HAP-1 (cell line): ENCODE measurements at places on chromosomes 2 and 18.

DNA sequence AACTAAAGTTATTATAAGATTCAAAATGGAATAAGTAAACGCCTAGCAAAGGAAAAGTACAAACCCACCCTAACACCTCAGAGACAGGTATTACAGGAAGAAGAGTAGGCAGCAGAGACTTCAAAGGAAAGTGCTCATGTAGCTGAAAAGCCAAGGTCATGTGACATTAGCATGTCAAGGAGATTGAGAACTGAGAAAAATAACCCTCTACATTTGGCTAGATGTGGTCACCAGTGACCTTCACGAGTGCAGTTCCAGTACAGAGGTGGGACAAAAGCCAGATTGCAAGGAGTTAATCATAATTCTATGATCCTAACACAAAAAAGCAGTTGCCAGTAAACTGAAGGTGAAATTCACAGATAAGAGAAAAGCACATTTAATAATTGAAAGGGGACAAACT lies 252.7 kb downstream of the ZEB2 start:
- no peak for DNase-seq

GRCh38 chr2:148303161-148303560 lies 282.3 kb downstream of the MBD5 start:
- peak; percentile 62 for DNase-seq

GRCh38 chr2:6031200-6031867 lies 339.1 kb downstream of the SOX11 start:
- DNase-seq = no peak

GRCh38 chr2:165122521-165122920 lies 81.3 kb downstream of the SCN3A start:
- no peak for DNase-seq

DNA sequence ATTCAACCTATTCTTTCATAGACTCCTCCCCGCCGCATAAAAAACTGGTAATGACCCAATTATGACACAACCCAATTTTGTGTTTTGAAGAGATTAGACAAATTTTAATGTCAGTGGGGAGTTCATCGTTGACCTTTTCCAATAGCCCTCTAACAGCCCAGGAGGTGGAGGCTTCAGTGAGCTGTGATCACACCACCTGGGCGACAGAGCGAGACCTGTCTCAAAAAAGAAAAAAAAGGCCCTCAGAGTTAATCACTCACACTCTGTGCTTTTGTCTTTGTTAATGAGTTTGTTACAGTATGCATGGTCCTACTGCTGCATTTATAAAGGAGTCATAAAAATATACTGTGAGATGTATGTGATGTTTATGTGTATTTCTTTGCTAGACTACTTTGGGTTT lies 510.6 kb downstream of the CPS1 start:
- DNase-seq = no peak

GRCh38 chr2:109247340-109247739 lies 118.3 kb downstream of the SH3RF3 start:
- DNase-seq = no peak

DNA sequence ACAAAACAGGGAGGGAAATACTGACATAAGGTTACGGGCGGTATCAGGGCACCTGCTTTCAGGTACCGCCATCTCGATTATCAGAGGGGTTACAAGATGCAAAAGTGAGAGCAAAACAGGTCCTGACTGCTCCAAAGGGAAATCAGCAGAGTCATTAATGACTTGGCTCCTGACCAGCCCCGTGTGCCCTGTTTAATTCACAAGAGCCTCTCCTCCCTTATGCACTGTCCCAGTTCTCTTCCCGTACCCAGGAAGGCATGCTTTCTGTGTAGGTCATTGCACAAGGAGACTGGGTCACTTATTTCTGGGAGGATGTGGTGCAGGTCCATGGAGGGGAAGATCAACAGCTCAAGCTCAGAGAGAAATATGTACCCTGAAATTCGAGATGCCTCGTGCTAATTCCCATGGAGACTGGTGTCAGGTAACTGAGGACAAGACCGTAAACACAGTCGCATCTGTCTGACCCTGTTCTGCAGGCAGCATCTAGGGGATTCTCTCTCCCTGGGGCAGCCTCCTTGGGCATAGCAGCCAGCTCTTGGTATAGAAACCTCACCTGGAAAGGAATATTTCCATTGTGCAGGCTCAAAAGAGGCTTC lies 79.9 kb downstream of the HNRNPLL start:
- no peak for DNase-seq

DNA sequence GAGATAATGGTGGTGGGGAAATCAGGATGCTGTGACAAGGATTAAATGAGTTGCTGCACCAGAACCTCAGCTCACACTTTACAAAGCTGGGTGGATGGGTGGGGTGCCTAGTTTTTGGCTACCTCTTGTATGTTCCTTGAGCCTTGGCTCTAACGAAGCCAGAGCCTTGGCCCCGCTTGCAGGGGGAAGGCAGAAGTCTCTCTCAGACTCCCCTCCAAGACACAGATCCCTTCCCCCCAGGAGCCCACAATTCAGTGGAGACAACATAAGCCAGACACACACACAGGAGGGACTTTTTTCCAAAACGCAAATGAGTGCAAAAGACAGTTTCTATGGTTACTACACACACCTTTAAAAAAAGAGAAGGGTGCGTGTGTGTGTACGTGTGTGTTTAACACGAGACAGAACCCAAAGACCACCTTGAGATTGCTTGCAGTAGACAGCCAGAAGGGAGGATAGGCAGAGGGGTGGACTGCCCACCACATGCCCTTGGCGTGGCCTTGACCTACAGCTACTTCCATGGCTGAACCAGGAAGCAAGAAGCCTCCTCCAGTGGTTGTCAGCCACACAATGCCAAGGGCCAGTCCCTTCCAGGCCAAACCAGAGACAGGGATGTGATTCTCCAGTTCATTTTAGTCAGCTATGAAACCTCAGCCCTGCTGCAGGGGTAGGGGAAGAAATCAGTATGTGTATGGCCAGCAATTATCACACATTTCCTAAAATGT lies 70.3 kb downstream of the BCL2L11 start:
- no peak for DNase-seq

GRCh38 chr2:183035298-183035953 lies 2.8 kb downstream of the NCKAP1 start:
- DNase-seq = peak; percentile 81

DNA sequence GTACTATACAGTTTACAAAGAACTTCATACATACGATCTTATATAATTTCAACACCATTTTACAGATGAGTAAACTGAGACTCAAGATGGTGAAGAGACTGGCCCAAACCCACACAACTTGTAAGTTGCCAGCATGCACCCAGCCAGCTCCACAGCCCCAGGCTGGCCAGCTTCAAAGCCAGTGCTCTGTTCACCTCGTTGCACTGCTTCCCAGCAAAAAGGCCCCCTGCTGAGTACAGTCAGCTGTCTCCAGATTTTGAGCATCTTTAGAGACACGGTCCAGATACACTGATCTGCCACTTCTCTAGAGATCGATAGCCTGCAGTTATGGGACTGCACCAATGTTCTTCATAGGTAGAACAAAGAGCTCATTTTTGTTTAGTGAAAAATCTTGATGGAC lies 257.2 kb upstream of the CHAC2 start:
- no peak for DNase-seq

GRCh38 chr2:65710779-65711295 lies 278.4 kb upstream of the SPRED2 start:
- DNase-seq = no peak

DNA sequence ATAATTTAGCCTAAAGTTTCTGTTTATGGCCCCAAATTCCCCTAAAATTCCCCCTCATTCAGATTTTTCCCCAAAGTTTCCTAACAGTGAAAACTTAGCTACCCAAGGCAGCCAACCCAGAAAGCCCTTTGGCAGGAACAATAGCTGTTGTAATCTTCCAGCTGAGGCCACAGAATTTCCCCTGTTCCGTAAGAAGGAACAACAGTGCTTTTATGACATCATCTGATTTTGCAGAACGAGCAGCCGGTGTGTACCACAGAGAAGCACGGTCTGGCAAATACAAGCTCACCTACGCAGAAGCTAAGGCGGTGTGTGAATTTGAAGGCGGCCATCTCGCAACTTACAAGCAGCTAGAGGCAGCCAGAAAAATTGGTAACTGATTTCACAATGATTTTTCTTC lies 6.3 kb downstream of the TNFAIP6 start:
- DNase-seq = no peak

DNA sequence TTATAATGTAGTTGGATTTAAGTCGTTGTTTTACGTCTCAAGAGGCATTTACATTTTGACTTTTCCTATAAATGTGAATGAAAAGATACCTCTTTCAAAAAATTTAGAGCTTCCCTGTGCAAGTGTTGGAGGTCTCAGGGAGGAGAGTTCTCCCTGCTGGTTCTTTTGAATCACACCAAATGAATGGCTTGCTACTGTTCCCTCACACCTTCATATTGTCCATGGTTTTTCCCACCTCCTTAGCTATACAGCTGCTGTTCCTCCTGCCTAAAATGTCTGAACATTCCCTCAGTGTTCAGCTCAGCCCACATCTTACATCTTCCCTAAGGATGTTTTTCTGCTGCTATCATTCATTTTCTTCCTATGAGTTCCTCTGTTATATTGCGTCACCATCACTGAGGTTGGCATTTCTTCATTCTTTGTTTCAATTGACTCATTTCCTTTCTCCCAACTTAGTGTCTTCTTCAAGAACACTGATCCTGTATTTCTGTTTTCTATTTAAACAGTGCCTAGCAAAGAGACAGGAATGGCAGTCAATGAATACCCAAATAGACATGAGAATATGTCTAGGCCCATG lies 46.0 kb downstream of the COX7A2L start:
- no peak for DNase-seq

GRCh38 chr2:42059261-42059898 lies 11.6 kb downstream of the PKDCC start:
- no peak for DNase-seq

GRCh38 chr18:10067670-10068659 lies 154.1 kb downstream of the VAPA start:
- DNase-seq = no peak

- no peak for DNase-seq
Measured at GRCh38 chr2:69131983-69132675, 119.2 kb downstream of the ANTXR1 start.

GRCh38 chr2:28868611-28869010 lies 1.5 kb downstream of the TRMT61B start:
- peak; percentile 56 for DNase-seq

GRCh38 chr2:226971084-226971483 lies 135.2 kb downstream of the RHBDD1 start:
- no peak for DNase-seq

- DNase-seq = no peak
Measured at GRCh38 chr2:102149644-102150455, 7.3 kb downstream of the IL1R1 start.

- no peak for DNase-seq
Measured at GRCh38 chr18:66168685-66169235, 417.9 kb downstream of the CDH7 start.

DNA sequence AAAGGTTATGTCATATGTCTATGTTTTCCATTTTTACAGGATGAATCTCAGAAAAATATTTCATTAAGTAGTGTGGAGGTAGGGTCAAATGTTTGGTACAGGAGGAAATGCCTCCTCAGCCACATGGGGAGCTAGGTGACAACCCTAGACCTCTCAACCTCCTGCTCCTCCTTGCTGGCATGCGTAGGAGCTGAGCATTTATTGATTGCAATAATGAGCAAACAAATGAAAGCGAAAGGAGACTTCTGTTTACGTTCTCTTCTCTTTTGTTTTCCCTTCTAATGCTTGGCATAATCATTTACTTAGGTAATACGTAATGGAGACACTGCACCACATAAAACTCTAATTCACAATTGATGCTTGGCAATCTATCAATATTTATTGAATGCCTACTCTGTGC lies 95.1 kb upstream of the CCBE1 start:
- DNase-seq = no peak

DNA sequence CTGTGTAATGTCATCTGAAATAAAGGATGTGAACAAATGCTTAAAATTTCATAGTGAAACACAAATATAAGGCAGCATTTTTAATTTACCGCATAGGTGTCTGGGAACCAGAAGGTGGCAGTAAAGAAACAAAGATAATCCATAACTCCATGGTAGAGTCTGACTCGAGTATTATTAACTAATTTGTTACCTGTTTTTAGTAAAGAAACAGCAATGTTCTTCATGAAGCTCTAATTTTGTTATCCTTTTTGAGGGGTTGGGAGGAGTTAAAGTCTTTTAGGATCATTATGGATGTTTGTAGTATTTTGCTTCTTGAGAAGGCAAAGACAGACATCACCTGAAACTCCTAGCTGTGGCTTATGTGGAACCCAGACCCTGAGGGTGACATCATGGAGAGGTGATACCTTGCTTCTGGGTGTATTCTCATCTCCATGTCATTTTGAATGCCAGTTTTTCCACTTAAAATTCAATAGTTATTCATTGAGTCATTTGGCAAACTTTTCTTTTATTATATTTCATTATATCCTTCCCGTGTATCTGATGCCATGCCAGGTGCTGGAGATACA lies 286.2 kb upstream of the EPAS1 start:
- DNase-seq = peak; percentile 35

- DNase-seq = no peak
Measured at GRCh38 chr2:181374781-181375675, 82.2 kb upstream of the ITGA4 start.

DNA sequence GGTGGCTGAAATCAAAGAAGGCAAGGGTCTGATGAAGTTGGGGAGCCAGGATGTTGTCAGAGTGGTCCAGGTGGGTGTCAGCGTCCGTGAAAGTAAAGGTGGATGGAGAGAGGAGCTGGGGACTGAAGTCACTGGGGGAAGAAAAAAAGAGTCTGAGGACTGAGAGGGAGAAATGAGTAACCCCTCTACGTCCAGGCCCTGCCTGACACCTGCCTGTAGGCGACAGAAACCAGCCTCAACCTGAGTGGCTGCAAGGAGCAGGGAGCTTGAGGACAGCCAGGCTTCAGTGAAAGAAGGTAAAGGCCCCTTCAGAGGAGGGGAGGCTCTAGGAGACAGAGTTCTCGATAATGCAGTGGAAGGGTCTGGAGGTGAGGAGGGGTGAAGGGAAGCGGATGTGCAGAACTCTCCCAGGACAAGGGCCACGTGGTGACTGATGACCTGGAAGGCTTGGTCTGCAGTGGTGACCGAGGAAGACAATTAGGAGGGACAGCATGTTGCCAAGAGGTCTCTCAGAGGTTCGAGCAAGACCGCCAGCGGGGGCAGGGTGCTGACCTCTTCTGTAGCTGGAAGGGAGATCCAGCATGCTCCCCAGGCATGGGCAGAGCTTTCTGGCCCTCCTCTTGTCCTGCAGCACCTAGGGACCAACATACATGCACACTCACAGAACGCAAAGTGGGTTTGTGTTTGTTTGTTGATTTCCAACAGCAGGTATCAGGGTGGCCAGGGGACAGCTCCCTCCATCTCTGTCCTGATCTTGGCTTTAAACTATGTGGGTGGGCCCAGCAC lies 86.6 kb upstream of the TMEM247 start:
- no peak for DNase-seq

- DNase-seq = peak; percentile 57
Measured at GRCh38 chr2:178761759-178762371, 45.4 kb downstream of the TTN start.

GRCh38 chr2:241376808-241377207 lies 20.7 kb downstream of the FARP2 start:
- DNase-seq = no peak

- DNase-seq = no peak
Measured at GRCh38 chr2:64667535-64667934, 13.8 kb upstream of the SERTAD2 start.

- no peak for DNase-seq
Measured at GRCh38 chr2:8477552-8478470, 204.0 kb upstream of the ID2 start.

GRCh38 chr2:58734365-58734764 lies 493.2 kb upstream of the FANCL start:
- no peak for DNase-seq

GRCh38 chr2:11133238-11133935 lies 21.9 kb upstream of the SLC66A3 start:
- DNase-seq = no peak
